ENCODE measurements at places on chromosomes 12 and 14.

GRCh38 chr12:117789195-117789912 is 179.4 kb downstream of the KSR2 start:
- DNase-seq = no peak

DNA sequence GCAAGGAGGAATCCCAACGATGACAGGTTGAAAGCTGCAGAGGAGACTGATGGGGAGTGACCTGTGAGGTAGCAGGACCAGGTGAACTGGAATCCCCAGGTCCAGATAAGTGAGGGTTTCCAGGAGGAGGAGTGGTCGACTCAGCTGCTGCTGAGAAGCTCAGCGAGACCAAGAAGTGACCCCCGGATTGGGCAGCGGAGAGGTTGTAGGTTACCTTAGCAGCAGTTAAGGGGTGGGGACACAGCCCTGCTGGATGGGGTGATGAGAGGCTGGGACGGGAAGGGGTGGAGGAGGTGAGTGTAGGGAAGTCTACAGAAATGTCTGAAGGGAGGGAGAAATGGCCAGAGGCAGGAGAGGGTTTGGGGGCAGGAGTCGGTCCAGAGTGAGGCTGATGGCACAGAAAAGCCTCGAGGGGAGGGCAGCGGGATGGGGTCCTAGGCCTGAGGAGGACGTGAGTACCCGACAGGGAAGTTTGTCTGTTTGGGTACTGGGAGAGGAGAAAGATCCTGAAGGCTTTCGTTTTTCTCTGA is 2.6 kb upstream of the RCOR1 start:
- no peak for DNase-seq

DNA sequence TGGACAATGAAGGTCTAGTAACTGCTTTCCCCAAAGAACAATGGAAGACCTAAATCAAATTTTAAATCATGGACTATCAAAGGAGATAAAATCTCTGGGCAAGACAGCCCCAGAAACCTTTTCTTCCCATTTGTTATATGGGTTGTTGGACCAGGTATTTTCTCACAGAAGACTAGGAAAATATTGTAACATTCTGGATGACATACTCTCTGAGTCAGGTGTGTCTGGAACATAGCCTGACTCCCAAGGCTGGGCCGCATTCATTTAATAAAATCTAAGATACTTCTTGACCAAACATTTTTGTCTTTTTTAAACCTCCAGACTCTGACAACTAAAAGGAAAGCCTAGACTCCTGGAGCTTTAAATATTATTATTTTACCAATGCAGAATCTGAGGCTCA is 87.9 kb downstream of the ATP23 start:
- DNase-seq = no peak

DNA sequence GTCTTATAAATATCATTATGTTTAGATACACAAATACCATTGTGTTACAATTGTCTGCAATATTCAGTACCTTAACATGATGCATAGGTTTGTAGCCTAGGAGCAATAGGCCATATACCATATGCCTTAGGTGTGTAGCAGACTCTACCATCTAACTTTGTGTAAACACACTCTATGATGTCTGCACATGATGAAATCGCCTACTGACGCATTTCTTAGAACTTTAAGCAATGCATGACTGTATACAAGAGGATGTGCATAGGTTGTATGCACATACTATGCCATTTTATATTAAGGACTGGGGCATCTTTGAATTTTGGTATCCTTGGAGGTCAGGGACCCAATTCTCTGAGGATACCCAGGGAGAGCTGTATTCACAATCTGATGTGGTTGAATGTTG is 10.1 kb upstream of the BTG1 start:
- no peak for DNase-seq

DNA sequence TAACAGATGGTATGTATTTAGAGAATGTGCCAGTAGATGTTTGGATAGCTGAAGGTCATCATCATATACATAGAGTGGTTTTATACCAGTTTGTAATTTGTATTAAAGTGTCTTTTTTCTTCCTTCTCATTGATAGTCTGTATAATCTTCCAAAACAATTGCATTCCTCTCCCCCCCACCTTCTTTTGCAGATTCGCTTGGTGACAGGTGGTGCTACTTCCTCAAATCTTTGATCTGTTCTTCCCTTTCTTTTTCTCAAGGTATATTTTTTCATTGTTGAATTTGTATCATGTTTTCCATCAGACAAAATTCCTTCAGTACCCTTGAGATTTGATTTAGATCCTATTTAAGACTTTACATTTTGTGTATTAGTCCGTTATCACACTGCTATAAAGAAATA is 15.0 kb downstream of the TBC1D15 start:
- no peak for DNase-seq

GRCh38 chr14:37565550-37565949 is 29.5 kb downstream of the FOXA1 start:
- DNase-seq = no peak

DNA sequence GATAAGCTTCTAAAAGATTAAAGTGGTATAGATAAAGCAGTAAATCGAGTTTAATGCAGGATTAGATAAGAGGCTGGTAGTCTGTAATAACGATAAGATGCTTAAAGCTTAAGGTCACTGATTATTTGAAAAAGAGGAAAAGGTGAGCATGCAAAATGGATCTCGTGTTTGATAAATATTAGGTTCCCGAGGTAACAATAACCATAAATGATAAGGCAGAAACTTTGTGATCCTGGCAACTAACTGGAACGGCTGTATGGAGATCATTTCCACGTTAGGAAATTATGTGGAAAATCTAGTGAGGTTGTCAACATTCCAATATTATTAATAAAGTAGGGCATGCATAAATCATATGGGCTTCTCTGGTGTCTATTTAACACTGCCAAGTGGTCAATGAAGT is 255.5 kb downstream of the EFCAB11 start:
- DNase-seq = no peak

DNA sequence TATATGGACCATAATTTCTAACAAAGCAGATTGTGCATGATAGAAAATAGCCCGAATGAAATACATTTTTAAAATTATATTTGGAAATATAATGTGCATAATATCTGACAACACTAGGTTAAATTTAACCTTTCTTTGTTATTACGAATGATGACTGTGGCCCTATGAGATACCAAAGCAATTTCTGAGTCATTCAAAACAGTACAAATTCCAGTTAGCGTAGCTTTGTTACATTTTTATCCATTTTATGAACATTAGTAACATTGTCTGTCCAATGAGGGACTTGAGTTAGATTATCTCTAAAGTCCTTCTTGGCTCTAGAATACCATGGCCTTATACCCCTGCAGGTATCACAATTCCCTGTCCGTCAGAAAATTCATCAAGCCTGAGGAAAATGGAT is 39.0 kb upstream of the REP15 start:
- DNase-seq = peak; percentile 39

GRCh38 chr14:89669193-89669592 is 252.2 kb upstream of the FOXN3 start:
- DNase-seq = no peak

DNA sequence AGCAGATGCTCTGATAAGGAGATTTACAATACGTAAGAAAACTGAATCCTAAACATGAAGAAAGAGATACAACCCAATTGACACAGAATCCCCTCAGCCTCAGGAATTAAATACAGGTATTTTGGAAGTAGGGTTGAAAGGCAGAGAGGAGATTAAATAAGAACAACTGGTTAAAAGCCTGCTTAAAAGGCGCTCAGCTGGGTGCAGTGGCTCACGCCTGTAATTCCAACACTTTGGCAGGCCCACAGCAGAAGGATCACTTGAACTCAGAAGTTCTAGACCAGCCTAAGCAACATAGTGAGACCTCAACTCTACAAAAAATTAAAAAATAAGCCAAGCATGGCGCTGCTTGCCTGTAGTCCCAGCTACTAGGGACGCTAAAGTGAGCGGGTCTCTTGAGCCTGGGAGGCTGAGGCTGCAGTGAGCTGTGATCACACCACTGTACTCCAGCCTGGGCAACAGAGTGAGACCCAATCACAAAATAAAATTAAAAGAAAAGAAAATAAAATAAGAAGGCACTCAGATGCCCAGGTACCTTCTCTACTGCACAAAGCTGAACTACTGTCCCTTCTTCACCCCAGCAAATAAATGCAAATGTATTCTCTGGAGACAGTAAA is 32.9 kb downstream of the MED13L start:
- no peak for DNase-seq

DNA sequence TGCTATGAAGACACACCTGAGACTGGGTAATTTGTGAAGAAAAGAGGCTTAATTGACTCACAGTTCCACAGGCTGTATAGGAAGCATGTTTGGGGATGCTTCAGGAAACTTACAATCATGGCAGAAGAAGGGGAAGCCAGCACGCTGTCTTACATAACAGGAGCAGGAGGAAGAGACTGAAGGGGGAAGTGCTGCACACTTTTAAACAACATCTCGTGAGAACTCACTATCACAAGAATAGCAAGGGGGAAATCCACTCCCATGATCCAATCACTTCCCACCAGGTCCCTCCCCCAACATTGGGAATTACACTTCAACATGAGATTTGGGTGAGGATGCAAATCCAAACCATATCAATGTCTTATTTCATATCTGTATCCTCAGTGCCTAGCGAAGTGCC is 307.2 kb downstream of the ATP23 start:
- DNase-seq = no peak

- DNase-seq = no peak
Observed at GRCh38 chr12:120115066-120115465, 1.5 kb downstream of the RAB35 start.

DNA sequence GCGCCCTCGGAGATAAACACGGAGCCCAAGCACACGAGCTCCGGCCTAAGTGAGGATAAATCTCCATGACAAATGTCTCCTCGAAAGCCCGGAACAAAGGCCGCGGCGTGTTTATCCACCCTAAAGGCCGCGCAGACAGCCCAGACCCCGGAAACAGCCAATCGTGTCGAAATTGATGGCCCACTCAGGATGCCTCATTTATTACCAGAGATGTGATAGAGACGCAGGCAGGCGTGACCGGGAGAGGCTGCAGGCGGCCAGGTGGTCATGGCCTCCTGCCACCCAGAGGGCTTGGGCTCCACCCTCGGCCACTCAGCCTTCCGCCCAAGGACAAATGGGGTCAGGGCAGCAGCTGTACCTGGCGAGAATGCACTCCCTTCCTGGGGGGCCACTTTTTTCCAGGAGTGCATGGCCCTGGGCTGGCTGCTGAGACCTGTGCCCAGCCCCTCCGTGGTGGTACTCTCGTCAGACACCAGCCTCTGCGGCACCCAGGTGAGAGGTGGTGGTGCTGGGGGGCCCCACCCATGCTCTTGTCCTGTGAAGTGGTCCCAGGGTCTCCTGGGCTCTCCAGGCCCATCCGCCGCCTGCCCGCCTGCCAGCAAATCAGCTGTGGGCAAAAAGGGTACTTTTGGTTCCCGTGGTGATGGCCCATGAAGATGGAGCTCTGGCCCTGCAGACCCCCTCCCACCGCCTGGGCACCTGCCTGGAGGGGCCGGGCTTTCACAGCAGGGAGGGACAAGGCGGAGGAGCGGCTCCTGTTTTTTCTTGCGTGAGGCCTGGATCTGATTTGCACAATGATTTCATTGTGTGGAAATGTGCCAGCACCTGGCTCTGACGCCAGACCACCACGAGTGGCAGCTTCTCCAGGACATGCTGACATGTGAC is 211.5 kb upstream of the C14orf180 start:
- DNase-seq = no peak

GRCh38 chr12:90827567-90827966 is 127.4 kb downstream of the CCER1 start:
- DNase-seq = no peak

- DNase-seq = no peak
Observed at GRCh38 chr12:45291518-45291917, 75.6 kb downstream of the ANO6 start.

DNA sequence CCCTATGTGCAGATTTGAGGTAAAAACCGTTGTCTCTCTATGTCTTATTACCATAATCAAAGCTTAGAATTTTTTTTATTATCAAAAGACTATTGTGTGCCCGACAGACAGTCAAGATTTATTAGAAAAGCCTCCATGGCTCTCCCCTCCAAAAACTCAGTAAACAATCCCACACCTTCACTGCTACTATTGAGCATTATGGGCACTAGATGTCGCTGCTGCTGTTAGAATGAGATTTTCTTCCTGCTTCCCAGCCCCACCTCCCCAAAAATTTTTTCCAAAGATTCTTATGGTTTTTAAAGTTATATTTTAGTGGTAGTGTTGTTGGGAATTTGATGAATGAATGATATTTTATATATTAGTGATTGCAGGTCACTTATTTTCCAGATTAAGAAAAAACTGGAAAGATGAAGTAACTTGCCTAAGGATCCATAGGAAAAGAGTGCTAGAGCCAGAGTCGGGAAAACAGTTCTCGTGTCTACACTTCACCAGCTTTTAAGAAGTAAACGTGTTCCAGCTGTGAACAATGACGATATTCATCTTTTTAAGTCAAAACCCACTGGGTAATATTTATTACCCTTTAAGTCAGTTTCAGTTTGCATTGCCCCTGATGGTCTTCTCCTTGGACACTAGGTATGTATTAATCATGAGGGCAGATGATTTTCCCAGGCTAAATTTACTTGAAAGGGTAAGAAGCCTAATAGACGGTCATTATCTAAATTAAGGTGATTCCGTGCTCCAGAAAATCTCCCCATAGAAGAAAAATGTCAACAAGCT is 12.2 kb upstream of the FOXG1 start:
- peak; percentile 71 for DNase-seq

DNA sequence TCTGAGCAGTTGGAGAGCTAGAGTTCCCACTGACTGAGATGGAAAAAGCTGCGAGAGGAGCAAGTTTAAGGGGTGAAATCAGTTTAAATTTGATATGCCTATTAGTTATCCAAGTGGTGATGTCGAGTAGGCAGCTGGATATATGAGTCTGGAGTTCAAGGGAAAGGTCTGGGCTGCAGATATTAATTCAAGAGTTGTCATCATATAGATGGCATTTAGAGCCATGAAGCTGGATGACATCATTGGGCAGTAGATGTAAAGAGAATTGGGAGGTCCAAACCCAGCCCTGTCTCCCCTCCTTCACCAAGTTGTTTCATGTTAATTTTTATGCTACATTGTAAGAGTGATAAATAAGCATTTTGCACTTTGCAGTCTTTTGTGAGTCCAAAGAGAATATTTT is 898.1 kb downstream of the GALC start:
- DNase-seq = no peak

DNA sequence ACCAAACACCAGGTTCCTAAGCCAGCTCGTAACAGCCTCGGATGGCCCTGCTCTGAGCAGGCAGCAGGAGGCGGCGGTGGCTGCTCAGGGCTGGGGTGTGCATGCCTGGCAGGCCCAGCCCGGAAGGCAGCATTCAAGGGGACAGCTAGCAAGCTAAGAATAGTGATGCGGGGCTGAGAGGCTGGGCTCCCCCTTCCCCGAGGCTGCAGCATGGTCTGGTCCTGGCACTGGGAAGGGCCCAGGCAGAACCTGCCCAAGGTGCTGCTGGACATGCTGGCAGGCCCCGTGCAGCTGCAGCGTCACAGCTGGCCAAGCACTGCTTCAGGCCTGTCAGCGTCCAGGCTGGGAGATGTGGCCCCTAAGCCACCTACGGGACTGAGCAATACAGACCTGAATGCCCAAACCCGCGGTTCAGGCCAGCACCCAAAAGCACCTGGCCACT is 26.4 kb upstream of the NUDT14 start:
- no peak for DNase-seq

GRCh38 chr12:78963439-78964227 is 99.1 kb downstream of the SYT1 start:
- peak; percentile 24 for DNase-seq

- DNase-seq = no peak
Observed at GRCh38 chr12:44477331-44477980, 398.7 kb downstream of the NELL2 start.

- no peak for DNase-seq
Observed at GRCh38 chr12:66620688-66621087, 58.2 kb downstream of the GRIP1 start.
